Activated CD8-positive, alpha-beta memory T cell treated with anti-CD3 and anti-CD28 coated beads for 1 hour (primary cell): ENCODE measurements at places on chromosomes 12 and 14.

DNA sequence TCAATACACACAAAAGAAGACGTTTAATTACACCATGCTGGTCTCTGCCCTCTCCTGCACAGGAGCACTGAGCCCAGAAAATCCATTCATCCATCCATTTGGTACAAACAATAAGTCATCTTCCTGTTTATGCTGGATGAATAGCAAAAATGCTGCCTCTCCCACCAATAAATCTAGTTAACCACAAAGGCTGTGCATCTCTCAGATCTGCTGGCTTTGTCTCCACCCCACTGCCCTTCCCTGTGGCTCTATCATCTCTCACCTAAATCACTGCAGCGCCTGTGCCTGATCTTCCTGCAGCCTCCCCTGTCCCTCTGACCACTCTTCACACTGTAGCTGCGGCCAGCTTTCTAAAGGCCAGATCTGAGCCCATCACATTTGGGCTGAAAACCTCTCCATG is 72.9 kb upstream of the DDX11 start:
- no peak for DNase-seq

GRCh38 chr14:47585447-47585846 is 90.0 kb downstream of the MDGA2 start:
- DNase-seq = no peak

GRCh38 chr12:43060742-43061141 is 471.2 kb upstream of the PRICKLE1 start:
- DNase-seq = no peak

GRCh38 chr12:13581031-13581430 is 384.5 kb downstream of the EMP1 start:
- no peak for DNase-seq

GRCh38 chr12:125287155-125287847 is 222.1 kb downstream of the AACS start:
- no peak for DNase-seq

DNA sequence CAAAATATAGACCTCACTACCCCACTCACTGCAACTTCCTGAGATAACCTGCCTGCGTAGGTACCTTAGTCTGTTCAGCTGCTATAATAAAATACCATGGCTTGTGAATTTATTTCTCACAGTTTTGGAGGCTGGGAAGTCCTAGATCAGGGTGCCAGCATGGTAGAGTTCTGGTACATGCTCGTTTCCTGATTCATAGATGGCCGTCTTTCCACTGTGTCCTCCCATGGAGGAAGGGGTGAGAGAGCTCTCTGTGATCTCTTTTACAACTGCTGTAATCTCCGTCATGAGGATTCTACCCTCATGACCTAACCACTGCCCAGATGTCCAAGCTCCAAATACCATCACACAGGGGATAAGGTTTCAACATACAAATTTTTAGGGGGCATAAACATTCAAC is 49.7 kb downstream of the KCNA1 start:
- DNase-seq = no peak

DNA sequence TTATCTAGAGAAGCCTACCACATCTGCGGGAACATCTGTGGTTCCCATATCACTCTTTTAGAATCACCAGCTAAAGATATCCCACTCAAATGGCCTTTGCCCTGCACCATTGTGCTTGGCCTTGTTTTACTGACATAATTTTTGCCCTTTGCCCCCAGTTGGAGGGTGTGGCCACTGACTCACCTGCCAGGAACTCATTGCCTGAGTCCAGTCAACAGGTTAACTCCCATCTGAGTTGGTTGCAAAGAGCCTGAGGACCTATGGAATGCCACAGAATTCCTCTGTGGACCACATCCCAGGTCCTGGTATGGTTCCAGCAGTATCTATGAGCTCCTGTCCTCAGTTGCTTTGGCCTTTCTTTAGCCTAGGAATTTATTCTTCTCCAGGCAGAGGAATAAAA is 55.7 kb upstream of the PTGR2 start:
- DNase-seq = no peak

- DNase-seq = no peak
Measured at GRCh38 chr14:52266782-52267181, 716 bp upstream of the PTGDR start.

- no peak for DNase-seq
Measured at GRCh38 chr14:55588259-55588699, 8.3 kb downstream of the KTN1 start.

DNA sequence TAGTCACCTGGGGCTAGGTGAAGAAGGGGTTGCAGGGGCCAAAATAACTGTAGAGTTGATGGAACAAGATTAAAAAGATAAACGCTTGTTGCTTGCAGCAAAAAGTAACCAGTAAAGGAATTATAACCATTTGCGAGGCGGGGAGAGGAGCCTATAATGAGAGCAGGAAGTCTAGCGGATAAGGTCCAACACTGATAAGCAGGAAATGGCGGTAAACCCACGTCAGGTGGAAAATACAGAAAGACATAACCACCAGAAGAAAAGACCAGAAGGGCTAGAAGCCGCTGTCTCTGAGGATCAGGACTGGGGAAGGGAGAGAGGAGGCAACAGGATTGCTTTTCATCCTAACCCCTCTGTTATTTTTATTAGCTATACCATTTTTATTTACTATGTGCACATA is 303.3 kb downstream of the DPF3 start:
- DNase-seq = no peak

DNA sequence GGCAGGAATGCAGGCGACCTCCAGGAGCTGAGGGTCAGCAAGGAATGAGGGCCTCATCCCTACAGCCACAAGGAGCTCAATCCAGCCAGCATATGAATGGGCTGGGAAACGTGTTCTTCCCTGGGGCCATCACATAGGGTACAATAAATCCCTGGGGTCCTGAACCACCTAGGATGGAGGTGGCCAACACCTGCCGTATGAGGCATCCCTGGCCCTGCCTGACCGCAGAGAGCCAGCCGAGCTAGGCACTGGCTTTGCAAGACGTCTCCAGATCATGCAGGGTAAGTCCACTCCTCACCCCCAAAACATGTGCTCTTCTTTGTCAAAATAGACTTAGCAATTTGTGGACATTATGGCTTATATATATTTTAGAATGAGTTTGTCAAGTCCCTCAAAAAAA is 303.7 kb upstream of the DIO3 start:
- DNase-seq = no peak

DNA sequence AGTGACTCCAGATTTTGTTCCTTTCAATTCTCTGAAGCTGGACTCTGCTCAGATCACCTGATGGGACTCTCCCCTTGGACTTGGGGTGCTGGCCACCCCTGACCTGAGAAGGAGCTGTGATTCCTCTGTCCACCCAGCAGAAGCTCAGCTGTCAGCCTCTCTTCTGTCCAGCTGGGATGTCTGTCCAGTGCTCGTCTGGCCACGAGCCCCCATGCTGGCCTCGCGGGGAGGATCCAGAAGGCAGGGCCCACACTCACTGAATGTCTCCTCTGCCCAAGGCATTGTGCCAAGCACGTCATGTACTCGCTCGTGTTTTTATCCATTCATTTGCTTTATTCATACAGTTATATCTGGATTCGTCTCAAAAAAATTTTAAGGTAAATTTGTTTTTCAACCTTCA is 14.2 kb upstream of the SLC24A4 start:
- no peak for DNase-seq

- no peak for DNase-seq
Measured at GRCh38 chr12:6540181-6540877, 6.0 kb downstream of the GAPDH start.

DNA sequence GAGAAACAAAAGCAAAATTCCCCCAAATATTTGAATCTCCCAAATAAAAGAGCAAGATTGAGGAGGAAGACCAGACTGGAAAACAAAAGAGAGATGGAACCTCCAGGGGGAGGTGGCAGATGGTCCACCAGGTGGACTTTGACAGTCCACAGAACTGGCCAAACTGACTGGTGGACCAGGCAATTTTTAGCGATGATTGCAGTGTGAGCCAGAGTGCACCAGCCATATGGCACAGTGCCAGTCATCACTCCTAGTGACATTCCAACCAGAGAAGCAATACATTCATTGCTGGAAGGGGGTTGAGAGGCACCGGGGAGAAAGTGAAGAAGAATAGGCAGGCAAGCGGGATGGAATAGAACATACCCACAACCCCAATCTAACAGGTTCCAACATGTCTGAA is 182.9 kb downstream of the EXOC5 start:
- DNase-seq = no peak

GRCh38 chr12:62520361-62520760 is 53.7 kb downstream of the MON2 start:
- no peak for DNase-seq

DNA sequence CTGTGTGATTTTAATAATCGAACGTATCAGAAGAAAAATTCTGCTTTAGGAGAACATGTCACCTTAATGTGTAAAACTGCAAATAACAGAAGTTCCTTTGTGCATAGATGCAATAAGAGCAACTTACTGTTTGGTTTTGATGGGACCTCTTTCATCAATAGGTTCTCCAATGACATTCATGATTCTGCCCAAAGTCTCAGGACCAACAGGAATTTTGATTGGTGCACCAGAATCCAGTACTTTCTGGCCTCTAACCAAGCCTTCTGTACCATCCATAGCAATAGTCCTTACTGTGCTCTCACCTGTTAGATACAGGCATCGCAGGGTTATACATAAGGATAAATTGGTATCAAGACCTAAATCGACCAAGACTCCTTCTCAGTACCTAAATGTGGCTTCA is 1.1 kb downstream of the ATP5F1B start:
- no peak for DNase-seq

GRCh38 chr14:95659990-95660385 is 26.2 kb upstream of the TCL1B start:
- no peak for DNase-seq

DNA sequence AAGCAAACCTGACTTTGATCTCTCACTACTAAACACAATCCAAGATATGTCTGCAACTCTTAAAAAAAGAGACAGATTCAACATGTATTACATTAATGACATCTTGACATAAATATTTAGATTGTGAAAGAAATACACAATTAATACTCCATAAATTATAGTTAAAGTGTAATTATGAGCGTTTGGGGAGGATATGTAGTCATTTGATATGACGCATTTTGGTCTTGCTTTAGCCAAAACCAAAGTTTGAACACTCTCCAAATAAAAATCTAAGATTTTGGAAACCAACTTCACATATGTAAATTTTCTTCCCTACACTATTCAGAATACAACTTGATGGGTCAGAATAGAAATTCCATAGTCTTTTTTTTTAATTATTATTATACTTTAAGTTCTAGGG is 1257.6 kb downstream of the SLC16A7 start:
- no peak for DNase-seq

DNA sequence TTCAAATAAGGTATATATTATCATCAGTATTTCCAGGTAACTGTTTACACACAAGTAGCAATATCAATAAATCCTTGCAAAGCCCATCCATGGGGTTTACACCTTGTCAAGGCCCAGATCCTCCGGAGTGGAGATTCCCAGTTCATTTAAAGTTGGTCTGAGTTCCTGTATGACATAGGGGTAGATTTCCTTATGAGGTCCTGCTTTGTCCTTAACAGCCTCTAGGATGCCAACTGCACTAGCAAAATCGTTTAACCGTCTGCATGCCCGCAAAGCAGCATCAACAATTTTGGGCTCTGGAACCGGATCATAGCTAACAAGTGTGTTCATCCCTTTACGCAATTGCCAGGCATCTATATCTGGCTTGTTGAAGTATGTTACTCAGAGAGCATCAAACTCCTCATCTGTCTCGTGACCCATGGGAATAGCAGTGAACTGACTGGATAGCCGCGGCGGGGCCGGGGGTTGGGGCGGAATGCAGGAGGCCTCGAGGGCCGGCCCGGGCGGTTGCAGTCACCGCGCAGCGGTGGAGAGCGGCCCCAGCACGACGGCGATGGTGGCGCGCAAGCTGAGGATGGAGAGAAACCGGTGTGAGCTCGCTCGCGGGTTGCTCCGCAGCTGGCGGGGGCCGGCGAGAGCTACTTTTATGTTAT is 30.6 kb upstream of the FBXO34 start:
- no peak for DNase-seq

- DNase-seq = no peak
Measured at GRCh38 chr12:131732-132495, 65.3 kb downstream of the IQSEC3 start.
